ENCODE measurements at places on chromosomes 1 and 21.

- DNase-seq: peak; percentile 67
Observed at GRCh38 chr1:236144446-236145150, 2.3 kb downstream of the GPR137B start.

GRCh38 chr21:27421654-27422053 lies 454.8 kb upstream of the ADAMTS5 start:
- DNase-seq: no peak

- no peak for DNase-seq
Observed at GRCh38 chr1:67457247-67457646, 27.0 kb upstream of the SERBP1 start.

DNA sequence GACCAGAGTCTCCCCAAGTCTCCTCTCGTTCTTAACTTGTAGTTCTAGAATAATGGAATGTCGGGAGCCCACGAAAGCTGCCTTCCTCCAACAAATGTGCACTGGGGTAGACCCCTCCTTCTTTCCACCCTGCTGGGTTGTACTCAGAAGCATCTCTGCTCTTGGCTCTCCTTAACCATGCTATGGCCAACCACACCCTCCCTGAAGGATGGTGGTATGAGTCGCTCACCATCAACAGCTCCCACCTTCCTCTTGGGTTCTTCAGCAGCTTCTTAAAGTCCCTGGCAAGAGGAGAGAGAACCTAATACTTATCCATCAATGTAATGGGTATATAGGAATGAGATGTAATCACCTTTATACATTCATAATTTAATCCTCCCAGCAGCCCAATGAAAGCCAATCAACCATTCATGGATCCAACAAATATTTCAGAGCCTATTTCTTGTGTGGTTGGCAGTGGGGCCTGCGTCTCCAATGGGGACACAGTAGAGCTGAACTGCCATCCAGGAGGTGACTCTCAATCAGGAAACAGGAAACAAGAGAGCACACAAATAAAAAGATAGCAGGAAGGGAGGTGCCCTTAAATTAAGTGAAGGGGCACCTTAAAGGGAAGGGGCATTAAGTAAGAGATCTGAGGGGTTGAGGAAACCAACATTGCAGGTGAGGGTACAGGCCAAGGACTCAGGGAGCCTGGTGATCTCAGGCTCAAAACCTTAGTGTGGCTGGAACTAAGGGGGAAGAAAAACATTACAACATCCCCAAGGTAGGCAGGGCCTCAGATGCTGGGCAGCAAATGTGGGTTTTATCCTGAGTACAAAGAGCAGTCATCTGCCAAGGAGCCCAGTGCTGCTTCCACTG lies 64.4 kb upstream of the ETS2 start:
- DNase-seq: no peak

- peak; percentile 61 for DNase-seq
Observed at GRCh38 chr1:170010443-170010842, 64.1 kb downstream of the KIFAP3 start.

GRCh38 chr1:154212083-154212482 lies 6.0 kb upstream of the CFAP141 start:
- no peak for DNase-seq

DNA sequence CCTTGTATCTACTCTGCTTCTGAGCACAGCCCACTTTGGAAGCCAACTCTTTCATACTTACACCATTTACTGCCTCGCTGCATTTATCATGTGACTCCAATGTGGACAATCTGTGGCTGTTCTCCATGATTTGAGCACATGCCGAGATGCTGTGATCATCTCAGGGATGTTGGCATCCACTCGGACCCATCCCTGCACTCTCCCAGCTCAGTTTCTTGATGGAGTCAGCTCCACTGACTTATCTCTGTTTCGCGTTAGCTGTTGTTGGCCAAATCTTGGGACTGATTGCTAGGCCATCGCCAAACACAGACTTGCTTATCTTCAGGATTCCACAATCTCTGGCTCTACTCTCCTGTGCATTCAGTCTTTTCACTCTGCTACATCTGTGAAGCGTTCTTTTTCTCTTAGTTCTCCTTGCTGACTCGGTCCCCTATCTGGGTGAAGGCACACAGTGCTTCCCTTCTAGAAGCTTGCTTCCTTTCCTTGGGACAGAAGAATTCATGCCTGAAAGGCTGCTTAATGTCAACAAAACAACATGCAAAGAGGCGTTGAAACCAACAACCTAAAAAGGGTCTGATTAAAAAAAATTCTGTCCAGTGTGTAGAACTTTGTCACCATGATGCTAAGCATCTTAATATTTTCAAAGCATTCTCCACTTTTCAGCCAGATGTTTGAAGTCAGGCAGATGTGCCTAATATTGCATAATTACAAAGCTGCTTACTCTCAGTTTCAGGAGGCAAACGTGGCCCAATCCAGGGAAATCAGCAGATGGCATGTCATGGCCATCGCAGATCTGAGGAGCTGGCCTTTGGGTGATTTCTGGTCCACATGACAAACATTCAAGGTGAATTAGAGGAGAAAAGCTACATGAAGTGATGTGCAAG lies 120.7 kb downstream of the NGF start:
- DNase-seq: no peak

- no peak for DNase-seq
Observed at GRCh38 chr1:231702804-231703203, 76.2 kb downstream of the DISC1 start.

- no peak for DNase-seq
Observed at GRCh38 chr1:99606306-99606705, 39.6 kb upstream of the PALMD start.

DNA sequence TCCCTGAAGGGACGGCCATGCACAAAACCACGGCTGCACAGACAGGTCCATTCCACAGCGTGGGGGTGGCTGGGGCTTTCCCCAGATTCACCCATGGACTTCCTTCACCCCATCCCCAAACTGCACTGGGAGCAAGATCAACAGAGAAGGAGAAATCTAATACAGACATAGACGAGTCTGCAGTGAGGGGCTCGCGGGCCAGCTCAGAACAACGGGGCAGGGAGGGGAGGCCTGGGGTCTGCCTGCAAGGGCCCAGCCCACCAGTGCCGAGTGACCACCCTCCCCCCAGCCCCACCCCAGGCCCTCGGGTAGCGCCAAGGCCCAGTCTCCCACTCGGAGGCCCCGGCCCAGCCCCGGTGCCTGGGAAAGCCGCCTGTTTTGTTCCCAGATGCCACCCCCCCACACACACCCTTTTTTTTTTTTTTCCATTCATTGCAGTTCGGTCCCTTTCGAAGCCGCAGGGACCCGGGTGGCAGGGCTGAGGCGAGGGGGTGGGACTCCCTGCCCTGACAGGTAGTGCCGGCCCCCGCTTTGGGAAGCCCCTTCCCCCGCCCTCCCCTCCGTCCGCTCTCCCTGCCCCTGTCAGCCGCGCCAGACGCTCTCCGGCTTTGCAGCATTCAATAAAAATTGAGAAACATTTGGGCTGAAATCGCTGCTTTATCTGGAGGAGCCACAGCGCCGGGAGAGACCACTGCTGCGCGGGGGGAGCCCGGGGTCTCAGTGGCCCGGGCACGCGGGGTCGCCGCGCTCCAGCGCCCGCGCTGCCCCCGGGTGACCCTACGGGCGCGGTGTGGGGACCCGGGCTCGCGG lies 543 bp upstream of the EPHB2 start:
- peak; percentile 76 for DNase-seq

- DNase-seq: no peak
Observed at GRCh38 chr1:99559166-99559565, 86.7 kb upstream of the PALMD start.

GRCh38 chr1:231808990-231809389 lies 182.4 kb downstream of the DISC1 start:
- DNase-seq: no peak

- DNase-seq: no peak
Observed at GRCh38 chr1:27538793-27539192, 48.8 kb upstream of the WASF2 start.

GRCh38 chr21:43866659-43867331 lies 1.8 kb downstream of the AGPAT3 start:
- DNase-seq: peak; percentile 51

DNA sequence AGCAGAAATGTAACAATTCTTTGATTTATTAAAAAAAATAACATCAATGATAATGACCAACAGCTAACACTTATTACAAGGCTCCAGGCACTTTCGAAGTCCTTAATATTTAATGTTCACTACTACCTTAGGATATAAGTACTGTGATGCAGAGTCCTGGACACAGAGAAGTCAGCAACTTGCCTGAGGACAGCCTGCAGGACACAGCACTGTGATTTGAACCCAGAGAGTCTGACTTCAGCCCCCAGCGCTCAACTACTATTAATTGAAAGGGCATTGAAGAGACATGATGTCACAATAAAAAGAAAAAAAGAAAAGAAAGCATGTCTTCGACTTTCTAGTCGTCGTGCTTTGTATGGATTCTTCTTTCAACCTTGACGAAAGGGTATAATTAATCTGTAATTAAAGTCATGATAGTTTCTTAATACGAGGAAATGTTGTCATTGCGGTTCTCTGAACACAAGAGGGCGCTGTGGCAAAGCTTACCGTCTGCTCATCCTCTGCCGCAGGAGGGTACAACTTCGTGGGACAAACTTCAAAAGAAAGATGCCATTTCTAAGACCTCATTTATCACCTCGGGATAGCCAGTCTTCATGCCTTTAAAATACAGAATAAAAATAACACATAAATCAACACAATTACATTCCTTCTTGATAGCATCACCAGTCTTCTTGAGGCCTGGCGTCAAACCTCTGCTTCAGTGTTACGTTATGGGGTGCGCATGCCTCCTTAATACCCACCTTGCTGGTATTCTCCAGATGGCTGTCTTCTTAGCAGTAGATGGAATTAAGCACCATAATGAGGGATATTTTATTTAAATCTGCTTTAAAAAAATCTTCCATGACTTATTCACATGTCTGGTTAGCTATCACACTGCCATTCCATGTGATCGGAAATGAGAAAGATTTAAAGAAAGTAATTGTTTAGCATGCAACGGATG lies 240.1 kb downstream of the DISC1 start:
- peak; percentile 69 for DNase-seq

DNA sequence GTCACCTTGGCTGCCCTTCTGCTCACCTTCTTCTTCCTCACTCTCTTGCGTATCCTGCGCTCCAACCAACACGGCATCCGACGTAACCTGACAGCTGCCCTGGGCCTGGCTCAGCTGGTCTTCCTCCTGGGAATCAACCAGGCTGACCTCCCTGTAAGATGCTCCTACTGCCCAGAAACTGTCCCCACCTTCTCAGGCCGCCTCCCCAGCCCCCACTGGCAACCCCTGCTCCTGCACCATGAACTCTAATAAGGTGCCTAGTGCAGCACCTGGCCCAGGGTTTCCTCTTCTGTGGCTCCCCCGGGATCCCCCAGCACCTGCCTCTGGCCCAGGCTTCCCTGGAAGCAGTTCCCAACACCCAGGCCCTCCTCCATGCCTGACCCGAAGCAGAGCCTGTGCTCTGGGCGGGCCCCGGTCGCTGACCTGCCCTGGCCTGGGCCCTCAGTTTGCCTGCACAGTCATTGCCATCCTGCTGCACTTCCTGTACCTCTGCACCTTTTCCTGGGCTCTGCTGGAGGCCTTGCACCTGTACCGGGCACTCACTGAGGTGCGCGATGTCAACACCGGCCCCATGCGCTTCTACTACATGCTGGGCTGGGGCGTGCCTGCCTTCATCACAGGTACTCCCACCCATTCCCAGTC lies 12.8 kb downstream of the PSRC1 start:
- no peak for DNase-seq

GRCh38 chr1:213776969-213777368 lies 210.8 kb upstream of the PROX1 start:
- DNase-seq: no peak

DNA sequence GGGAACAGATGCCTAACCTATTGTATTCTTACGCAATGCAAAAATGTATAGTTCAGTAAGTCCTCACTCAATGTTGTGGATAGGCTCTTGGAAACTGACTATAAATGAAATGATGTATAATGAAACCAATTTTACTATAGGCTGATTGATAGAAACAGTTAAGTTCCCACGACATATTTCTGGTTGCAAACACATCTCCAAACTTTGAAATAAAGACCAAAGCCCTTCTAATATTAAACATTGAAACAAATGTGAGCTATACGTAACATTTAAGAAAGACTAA lies 29.1 kb downstream of the MAP3K21 start:
- DNase-seq: no peak

GRCh38 chr1:111565079-111565478 lies 54.5 kb upstream of the RAP1A start:
- DNase-seq: no peak

- DNase-seq: no peak
Observed at GRCh38 chr1:73953586-73953985, 244.4 kb downstream of the LRRIQ3 start.

GRCh38 chr1:184803180-184803492 lies 48.5 kb upstream of the EDEM3 start:
- DNase-seq: no peak

DNA sequence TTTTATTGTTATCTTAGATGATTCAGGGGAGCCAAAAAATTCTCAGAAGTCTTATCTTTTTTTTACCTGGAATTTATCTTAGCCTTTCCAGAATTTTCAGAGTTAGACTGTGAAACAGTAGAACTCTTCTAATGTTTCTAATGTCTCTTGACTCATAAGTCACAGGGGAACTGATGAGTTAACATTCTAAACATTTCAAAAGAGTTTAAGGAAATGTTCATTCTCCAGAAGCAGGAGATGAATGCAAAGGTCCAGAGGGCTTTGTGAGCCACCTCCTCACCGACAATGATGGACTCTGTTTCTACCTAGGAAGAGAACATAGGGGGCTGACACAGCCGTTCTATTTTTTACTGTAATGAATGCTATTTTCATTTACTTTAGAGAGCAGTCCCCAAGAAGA lies 157.5 kb downstream of the BRINP2 start:
- DNase-seq: no peak

DNA sequence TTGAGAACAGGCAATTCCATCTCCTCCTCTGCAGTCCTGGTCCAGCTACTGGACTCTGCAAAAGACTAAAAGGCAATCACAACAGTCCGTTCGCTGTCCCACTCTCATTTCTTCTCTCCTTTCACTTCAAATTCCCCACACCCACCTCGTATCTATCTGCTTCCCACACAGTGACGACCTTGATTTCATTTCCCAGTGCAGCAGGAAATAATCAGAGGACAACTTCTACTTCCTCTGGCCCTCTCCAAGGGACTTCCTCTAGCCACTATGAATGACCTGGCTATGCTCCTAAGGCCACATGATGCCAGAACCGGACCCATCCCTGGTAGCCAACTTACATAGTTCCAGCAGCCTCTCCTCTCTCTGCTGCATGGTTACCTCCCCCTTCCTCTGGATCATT lies 8.0 kb downstream of the NOL9 start:
- no peak for DNase-seq

- peak; percentile 99 for DNase-seq
Observed at GRCh38 chr1:209652873-209653401, 712 bp upstream of the LAMB3 start.

DNA sequence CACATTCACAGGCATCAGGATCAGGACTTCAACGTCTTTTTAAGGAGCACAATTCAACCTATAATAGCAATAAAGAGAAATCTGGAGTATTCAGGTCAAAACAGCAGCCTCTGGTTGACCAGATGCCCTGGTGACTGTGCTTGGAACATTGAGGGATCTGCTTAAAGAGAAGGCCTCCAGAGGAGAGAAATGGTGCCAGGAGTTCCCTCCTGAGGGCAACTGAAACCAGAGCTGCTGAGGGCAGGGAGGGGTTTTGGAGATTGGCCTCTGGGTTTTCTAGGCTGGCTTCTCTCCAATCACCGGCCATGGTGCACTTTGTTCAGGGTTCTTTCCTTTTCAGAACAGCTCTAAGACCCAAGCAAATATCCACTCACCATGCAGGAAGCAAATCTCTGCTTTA lies 190.7 kb upstream of the KIAA0040 start:
- no peak for DNase-seq

All from RPMI8226 (cell line).